ENCODE measurements at places on chromosomes 1 and 21.

GRCh38 chr1:38053416-38054091, 7.0 kb upstream of the POU3F1 start:
- DNase-seq: no peak

- DNase-seq: no peak
Observed at GRCh38 chr1:180594723-180595122, 36.0 kb downstream of the OVAAL start.

GRCh38 chr1:241677201-241677600, 25.1 kb downstream of the WDR64 start:
- no peak for DNase-seq

DNA sequence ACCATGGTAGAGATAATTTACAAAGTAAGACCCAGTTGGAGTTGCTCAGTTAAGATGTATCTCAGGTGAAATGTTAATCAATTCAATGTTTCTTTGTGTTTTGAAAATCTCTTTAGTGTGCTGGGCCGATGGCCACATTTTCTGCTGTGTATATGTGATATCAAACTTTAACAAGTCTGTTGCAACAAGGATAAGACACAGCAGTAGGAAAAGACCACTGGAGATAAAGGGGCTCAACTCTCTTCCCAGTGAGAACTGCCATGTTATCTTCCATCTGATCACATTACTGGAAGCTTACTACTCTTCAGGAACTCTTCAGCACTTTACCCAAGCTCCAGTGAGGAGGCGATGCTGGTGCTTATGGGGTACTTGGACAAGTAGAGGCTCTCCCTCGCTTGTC, 227.7 kb downstream of the NFIA start:
- no peak for DNase-seq

DNA sequence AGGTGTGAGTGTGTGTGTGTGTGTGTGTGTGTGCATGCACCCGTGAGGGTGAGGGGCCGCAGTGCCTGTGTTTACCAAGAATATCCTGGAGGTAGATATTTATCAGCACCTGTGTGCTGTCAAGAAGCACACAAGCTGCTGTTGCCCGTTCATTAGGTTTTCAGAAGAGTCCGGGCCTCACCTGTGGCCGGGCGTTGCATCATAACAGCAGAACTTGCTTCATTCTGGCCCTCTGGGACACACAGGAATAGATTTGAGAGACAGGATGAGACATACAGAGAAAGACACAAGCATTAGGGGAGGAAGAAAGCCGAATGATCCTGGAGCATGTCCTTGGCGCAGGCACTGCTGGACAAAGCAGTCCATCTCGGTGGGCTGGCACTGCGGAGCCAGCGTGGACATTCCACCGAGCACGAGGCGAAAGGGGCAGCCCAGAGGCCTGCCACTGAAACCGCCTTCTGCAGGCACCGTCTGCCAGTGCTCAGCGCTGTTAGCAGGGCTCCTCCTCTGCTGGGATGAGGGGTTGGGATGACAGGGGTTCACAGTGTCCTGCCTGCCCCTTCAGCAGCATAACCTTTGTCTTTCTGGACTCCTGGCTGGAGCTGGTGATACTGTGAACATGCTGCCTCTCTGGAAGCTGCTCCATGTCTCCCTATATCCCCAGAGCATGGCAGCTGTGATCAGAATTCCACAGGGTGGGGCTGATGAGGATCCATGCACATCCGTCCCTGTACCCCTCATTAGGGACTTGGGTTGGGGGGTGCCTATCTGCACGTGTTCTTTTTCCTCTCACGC, 81.1 kb downstream of the PEX14 start:
- no peak for DNase-seq

GRCh38 chr1:15574741-15575140, 10.1 kb downstream of the AGMAT start:
- peak; percentile 38 for DNase-seq

GRCh38 chr1:62066713-62067112, 127.9 kb upstream of the L1TD1 start:
- DNase-seq: no peak

Data from lung (tissue), 17 donors.